Mammary microvascular endothelial cell (primary cell): ENCODE measurements at places on chromosomes 7 and 10. TPM values are rescaled to one million over a fixed set of nuclear protein-coding genes. Genes with fewer than 3 reads are reported as not detected.

Gene LOXL4
- 9.1 and 9.3 TPM in 2 replicates for total RNA-seq

Gene GPRIN2
- total RNA-seq: not detected in 2 replicates

Gene MARVELD1
- 27.0 and 38.7 TPM in 2 replicates for total RNA-seq

Gene MGMT
- 18.9 and 20.4 TPM in 2 replicates for total RNA-seq

Gene SPDYE6
- total RNA-seq: 0.07 TPM in 1 of 2 replicates, not detected in the other

Gene PDE6C
- not detected in 2 replicates for total RNA-seq

Gene BLNK
- total RNA-seq: not detected in 2 replicates

Gene RASSF4
- total RNA-seq: 2.2 and 2.5 TPM in 2 replicates

Gene TRRAP
- total RNA-seq: 19.6 and 21.7 TPM in 2 replicates
